ENCODE measurements at places on chromosomes 2 and 18.
A peak's percentile ranks its signal among the peaks of the same experiment; 100 is the strongest.

DNA sequence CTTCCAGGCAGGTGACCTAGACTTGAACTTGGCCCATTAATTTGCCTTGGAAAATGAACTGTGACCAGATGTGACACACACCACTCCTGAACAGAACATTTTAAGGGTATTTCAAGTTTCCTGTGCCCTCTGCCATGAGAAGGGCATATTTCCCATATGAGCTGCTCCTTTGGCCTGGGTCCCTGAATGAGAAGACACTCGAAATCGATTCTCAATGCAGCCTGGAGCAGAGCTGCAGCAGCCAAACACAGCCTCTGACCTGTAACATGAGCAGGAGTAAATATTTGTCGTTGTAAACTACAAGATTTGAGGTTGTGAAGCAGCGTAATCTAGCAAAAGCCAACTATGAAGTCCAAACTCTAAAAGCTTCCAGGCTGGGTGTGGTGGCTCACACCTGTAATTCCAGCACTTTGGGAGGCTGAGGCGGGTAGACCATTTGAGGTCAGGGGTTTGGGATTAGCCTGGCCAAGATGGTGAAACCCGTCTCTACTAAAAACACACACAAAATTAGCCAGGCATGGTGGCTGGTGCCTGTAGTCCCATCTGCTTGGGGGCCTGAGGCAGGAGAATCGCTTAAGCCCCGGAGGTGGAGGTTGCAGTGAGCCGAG, 30.1 kb upstream of the SOS1 start:
- DNase-seq: no peak

DNA sequence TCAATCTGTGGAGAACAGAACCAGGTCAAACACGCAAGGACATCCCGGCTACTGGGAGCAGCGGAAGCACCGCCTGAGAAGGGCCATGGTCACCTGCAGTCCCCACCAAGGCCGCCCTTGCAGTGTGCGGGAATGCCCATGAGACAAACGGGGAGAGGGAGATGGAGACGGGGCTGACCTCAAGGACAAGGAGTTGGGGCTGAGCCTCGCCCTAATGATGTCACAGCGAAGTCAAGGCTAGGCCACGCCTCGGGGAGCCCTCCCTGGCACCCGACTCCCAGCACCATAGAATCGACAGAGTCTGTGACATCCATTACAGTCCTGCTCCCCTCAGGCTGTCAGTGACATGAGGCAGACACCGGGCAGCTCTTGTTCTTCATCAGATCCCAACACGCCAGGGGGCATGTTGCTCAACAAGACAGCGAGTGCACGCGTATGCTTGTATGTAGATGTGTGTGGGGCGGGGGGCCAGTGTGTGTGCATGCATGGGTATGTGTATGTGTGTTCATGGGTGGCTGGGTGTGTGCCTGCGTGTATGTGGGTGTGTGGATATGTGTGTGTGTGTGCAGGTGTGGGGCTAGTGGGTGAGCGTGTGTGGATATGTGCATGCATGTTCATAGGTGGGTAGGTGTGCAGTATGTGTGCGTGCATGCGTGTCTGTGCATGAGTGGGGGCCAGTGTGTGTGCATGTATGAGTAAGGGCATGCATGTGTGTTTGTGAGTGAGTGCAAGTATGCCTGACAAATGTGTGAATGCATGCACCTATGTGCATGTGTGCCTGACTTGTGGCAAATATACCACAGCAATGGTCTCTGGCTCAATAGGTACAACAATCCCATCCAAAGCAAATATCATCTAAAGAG, 57.0 kb downstream of the ANKMY1 start:
- DNase-seq: peak; percentile 24

DNA sequence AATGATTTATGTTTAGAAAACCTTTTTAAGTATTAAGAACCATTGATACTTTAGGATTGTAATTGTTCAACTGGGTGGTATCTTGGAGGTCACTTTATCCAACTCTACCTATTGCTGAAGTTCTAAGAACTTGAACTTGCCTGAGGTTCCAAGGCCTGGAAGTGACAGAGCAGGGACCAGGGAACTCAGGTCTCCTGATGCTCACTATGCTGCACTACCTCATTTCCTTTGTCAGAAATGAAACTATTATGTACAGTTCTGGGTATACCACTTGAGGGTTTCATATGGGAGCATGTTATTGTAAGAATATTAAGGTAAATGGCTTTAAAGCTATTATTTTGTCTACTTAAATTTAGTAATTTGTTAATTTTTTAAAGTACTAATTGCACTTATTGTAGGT, 3.0 kb downstream of the MBD5 start:
- no peak for DNase-seq

DNA sequence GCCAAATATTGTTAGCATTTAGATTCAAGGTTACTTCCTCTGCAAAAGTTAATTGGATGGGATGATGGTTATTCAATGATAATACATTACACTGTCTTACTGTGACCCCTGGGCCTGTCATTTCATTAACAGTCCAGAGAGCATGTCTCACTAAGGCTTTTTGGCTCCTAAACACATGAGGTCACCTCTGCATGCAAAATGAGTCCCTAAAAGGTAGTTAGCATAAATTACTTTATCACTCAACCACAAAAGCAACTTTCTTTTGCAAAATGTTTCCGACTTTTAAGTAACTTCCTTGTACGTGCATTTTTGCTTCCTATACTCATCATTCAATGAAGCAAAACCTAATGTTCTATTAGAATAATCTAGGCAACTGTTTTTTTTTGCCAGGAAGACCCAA, 16.8 kb upstream of the AGFG1 start:
- no peak for DNase-seq

DNA sequence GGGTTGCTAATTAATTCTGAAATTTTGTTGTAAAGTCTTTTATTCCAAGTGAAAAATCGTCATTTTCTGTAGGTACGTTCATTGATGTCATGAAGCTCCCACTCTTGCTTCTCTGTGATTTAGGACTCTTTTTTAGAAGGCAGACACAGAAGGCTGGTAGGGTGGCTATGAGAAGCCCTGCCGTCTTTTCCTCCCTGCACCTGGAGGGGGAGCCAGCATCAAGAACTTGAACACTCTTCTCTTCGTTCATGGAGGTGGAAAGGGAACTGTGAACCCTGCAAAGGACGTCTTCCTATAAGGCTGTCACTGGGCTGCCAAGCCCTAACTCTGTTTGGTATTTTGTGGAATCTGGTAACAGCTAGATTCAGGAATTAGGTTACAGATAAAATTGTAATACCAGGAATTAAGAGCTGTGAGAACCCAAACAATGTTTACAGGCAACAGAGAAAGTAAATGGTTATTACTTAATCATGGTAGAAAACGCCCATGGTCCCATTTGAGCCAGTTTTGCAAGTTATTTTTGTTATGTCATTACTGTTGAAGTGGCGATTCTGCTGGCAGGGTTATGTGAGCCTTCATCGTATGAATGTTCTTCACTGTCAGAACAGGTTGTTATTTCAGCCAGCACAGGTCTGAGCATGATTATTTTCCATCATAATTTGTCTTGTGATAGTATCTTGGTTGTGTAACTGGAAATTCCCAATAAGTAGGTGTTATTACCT, 112.2 kb downstream of the OSBPL6 start:
- peak; percentile 44 for DNase-seq

DNA sequence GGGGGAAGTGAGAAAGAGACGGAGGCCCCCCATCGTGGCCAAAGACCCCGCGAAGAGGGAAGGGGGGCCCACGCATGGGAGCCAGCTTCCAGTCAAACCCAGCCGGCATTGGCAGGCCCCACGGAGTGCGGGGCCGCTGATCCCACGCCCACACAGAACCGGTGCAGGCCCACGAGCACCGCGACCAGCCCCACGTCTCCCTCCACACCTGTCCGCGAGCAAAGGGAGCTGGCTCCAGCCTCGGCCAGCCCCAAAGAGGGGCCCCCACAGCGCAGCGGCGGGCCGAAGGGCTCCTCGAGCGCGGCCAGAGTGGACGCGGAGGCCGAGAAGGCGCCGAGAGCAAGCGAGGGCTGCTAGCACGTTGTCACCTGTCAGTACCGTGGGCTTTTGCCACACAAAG, 125.0 kb upstream of the TWIST2 start:
- DNase-seq: no peak

GRCh38 chr2:143588746-143589145, 459.5 kb downstream of the ARHGAP15 start:
- DNase-seq: no peak

- no peak for DNase-seq
Observed at GRCh38 chr2:129744141-129744540, 235.3 kb upstream of the RAB6C start.

DNA sequence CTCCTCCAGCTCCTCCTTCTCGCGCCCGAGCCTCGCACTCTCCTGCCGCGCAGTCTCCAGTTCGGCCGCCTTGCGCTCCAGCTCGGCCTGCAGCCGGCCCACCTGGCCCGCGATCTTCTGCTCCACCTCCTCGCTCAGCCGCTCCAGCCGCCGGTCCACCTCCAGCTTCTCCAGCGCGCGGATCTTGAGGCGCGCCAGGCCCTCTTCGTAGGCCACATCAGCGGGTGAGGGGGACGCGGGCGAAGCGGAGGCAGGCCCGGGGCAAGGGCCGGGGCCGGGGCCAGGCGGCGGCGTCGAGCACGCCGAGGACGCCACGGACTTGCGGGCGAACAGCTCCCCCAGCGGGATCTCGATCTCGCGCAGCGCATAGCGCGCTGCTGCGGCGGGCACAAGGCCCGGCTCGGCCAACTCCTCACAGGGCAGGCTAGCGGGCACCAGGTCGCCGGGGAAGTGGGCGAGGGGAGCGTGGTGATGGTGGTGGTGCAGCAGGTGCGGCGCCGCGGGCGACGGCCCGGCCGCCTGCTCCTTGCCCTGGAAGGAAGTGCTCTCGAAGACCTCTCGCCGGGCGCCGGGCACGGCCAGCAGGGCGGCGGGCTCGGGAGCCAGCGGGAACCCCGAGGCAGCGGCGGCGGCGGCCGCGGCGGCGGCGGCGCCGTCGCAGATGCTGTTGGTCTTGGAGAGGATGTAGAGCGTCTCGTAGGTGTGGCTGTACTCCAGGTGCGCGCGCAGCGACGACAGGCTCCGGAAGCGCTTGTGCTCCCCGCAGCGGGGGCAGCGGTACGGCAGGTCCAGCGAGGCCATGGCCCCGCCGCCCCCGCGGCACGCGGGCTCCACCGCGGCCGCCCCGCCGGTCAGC, 15.2 kb downstream of the FBXO41 start:
- DNase-seq: no peak

DNA sequence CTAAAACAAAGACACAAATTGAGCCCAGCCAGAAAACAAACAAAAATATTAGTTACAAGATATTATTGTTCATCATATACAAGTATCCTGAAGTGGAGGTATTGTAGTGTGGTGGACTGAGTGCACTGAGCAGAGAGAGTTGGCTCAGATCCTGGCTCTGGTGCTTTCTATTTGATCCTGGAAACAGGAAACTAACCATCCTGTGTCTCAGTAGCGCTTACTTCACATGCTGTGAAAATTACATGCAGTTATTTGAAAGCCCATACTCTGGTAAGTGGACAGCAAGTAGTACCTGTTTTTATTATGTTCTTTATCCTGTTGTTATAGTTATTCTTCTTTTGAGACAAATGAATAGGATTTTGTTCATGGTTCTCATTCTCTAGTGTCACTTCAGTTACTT, 84.3 kb upstream of the CRIM1 start:
- no peak for DNase-seq

DNA sequence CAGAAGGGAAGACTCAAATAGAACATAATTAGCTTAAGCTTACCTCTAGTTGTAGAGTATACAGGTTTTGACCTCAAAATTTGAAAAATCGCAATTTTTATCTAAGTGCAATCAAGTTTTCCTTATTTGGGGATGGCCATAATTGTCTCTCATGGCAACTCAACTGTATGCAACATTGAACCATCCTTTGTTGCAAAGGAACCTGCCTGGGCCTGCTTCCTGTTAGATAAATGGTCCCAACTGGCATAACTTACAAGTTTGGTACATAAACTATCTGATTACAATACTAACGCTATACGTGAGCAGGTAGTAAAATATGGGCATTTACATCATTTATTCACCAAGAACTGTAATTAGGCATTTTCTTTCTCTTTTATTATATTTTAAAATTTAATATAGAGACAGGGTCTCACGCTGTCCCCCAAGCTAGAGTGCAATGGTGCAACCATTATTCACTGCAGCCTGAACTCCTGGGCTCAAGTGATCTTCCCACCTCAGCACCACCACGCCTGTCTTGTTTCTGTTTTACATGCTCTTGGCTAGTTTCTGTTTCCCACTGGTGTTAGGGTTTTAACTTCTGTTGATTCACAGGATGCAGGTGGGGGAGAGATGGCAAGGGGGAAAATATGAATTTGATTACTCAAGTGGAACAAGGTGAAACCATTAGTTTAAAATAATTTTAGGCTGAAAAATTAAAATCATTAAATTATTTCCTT, 55.3 kb upstream of the B3GNT2 start:
- no peak for DNase-seq

DNA sequence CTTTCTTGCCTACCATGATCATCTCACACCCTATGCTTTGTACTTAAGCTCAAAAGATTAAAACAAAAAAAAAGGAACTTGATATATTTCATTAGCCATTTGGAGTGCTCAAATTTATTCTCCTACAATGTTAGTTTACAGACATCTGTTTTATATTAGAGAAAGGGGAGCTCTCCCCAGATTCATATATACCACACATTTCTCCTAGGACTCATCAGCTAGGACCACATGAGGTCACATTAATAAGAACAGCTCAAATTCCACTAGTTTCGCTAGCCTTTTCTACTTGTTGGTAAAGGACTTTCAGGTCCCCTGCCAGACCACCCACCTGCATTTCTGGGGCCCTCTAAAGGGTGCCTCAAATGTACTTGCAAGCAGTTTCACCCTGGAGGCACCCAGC, 151.2 kb upstream of the MMADHC start:
- no peak for DNase-seq

DNA sequence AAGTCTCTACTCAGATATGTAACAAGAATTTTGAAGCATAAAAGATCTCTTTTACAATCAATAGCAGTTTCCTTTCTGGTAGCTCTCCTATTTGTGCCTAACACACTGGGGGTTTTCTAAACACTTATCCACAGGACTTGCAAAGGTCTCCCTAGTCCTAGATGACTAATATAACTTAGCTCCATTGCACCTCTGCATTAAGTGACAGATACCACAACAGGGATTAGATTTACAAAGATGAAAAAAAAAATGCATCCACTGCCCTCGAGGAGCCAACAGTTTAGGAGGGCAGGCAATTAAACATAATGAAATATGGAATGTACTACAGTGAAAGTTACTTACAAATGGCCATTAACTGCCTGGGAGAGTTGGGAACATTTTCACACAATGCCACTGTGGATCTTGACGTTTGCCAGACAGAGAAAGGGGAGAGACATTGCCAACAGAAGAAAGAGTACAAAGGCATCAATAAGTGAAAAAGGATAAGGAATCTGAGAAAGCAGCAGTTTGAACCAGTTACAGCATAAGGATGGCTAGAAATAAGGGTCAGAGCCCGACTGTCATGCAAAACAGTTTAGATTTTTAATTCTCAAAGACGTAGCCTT, 14.3 kb downstream of the PPP3R1 start:
- no peak for DNase-seq

- no peak for DNase-seq
Observed at GRCh38 chr2:237264480-237265219, 149.3 kb downstream of the COL6A3 start.

DNA sequence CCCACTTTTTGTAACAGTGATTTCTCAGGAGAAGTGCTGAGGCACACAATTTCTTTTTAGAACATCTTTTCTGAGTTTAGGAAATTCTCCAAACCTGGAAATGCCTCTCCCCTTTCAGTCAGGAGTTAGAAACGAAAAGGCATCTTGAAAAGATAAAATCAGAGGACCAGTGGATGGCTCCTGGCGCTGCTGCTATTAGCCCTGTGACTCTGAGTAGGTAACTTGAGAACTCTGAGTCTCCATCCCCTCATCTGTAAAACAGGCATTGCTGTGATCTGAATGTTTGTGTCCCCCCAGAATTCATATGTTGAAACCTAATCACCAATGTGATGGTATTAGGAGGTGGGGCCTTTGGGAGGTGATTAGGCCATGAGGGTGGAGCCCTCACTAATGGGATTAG, 50.2 kb downstream of the EHD3 start:
- no peak for DNase-seq
